ENCODE measurements at places on chromosomes 1 and 21.

GRCh38 chr1:219528633-219529032 is 84.3 kb downstream of the ZC3H11B start:
- no peak for DNase-seq

- DNase-seq = no peak
Measured at GRCh38 chr1:147243228-147243685, 773 bp downstream of the CHD1L start.

DNA sequence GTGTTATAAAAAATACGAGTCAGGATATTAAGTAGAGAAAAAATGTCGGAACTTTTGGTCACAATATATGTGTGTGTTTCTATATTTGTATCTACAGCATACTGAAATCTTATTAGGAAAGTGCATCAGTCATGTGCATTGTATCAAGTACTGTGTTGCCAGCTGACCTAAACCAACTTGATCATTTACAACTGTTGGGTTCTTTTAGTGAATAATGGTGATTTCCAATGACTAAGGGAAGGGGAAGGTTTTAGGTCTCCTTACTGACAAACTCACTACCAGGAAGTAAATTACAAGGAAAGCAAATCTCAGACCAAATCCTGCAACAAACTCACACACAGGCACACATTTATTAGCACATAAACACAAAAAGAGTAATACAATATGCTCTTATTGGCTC is 142.7 kb downstream of the TSEN15 start:
- no peak for DNase-seq

- no peak for DNase-seq
Measured at GRCh38 chr1:198678901-198679329, 40.1 kb downstream of the PTPRC start.

GRCh38 chr1:92940541-92940940 is 20.7 kb downstream of the DIPK1A start:
- no peak for DNase-seq

DNA sequence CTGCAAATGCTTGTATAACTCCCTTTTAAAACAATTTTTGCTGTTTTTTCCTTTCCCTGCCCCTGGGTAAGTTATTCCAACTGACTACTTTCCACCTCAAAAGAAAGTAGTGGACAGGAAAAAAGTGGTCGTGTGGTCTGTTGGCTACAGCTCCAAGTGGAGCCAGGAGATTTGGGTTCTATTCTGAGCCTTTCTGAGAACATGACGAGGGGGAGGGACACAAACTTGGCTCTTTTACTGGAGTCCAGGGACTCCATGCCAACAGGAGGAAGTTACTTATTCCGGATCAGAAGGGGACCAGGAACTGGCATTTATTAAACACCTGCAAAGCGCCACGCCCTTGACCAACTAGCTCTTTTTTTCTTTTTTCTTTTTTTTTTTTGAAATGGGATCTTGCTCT is 79.0 kb upstream of the CAPZB start:
- no peak for DNase-seq

DNA sequence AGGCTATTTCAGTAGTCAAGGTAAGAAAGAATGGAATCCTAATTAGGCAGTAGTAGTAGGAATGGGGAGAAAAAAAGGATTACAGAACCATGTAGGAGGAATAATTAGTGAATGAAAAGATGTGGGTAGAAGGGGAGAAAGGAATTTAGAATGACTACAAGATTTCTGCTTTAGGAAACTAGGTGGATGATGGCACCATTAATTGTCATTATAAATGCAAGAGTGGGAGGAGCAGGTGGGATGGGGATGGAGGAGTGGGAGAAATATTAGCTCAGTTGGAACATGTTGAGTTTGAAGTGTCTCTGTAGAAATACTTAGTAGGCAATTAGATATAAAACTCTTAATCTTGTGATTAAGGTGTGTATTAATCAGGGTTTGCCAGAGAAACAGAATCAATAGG is 50.0 kb upstream of the C21orf91 start:
- DNase-seq = no peak

- no peak for DNase-seq
Measured at GRCh38 chr1:153540394-153541361, at the start of gene S100A5. Gene S100A5, minus strand, starts transcription at chr1:153540934. Its CDS starts 743 bp downstream, at chr1:153540191.

All from stimulated activated CD4-positive, alpha-beta T cell treated with anti-CD3 and anti-CD28 coated beads, Interleukin-1b, Interleukin-23, amount 100 ng/mL, for 1 hour (primary cell).